ENCODE measurements at places on chromosomes 1 and 21.

DNA sequence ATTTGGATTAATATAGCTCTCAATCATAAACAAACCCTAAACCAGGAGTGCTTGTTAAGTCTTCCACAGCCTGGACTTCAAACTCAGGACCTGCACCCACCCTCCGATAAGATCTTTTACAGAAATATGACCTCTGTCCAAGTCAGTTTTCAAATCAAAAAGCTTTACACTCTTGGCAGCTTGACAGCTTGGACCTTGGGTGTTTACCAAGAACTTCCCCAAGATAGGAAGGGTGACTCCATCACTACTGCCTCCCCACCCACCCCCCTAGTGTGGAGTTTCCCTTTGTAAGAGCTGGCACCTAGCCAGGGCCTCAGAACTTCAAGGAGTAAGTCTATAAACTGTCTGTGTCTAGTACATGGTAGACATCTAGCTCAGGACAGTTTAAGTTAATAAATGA lies 9.6 kb downstream of the BCAR3 start:
- no peak for DNase-seq

DNA sequence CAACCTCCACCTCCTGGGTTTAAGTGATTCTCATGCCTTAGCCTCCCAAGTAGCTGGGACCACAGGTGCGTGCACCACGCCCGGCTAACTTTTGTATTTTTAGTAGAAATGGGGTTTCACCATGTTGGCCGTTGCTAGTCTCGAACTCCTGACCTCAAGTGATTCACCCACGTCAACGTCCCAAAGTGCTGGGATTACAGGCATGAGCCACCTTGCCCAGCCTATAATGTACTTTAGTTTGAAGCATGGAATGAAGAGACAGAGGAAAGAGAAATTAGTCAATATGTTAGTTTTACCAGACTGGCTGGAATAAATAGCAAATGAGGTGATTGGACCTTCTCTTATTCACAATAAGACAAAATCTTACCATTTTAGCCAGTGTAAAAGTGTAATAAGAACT lies 89.0 kb downstream of the GTF2B start:
- no peak for DNase-seq

- DNase-seq: no peak
These were observed 311.0 kb downstream of the KCNH1 start for GRCh38 chr1:210822932-210823331.

- no peak for DNase-seq
These were observed 33.2 kb upstream of the SERBP1 start for GRCh38 chr1:67463298-67463955.

- no peak for DNase-seq
These were observed 646 bp upstream of the RRP15 start for GRCh38 chr1:218284377-218284916.

GRCh38 chr1:220281159-220281574 lies 8.9 kb upstream of the RAB3GAP2 start:
- DNase-seq: peak; percentile 56

- no peak for DNase-seq
These were observed 73.5 kb upstream of the AKT3 start for GRCh38 chr1:243923292-243924171.

DNA sequence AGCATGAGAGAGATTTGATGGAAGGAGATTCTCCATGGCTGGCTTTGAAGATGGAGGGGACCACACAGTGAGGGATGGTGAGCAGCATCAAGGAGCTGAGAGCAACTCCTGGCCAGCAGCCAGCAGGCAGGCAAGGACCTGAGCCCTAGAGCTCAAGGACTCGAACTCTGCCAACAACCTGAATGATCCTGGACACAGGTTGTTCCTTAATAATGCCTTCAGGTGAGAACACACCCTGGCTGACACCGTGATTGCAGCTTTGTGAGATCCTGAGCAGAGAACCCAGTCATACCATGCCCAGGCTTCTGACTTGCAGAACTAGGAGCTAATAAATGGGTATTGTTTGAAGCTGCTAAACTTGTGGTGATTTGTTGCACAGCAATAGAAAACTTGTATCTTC lies 183.1 kb downstream of the LMX1A start:
- no peak for DNase-seq

- DNase-seq: no peak
These were observed 180.8 kb upstream of the KCNK2 start for GRCh38 chr1:214901718-214902117.

DNA sequence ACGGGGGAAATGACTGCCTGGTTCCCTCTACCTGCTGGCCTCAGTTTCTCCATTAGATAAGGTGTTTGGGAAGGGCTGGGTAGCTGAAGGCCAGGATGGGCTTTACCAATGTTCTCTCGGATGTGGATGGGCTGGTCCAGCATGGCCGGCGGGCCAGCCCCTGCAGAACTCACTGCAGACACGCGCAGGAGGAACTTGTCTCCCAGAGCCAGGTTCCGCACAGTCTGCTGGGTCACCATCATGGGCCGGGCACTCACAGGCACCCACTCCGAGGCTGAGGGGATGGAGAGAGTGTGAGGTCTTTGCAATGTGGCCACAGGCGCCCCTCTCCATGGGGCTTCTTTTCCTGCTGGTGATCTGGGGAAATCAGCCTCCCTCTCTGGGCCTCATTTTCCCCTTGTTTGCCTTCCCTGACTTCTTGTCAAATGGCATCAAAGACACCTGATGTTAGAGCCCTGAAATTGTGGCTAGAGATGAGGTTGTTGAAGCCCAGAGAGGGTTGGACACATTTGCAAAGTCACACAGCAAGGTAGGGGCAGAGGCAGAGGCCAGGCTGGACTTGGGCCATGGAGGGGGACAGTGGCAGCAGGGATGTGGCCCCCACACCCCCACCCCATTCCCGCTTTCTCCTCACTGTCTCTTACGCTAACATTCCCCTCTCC lies 1.2 kb downstream of the MYBPH start:
- DNase-seq: no peak

DNA sequence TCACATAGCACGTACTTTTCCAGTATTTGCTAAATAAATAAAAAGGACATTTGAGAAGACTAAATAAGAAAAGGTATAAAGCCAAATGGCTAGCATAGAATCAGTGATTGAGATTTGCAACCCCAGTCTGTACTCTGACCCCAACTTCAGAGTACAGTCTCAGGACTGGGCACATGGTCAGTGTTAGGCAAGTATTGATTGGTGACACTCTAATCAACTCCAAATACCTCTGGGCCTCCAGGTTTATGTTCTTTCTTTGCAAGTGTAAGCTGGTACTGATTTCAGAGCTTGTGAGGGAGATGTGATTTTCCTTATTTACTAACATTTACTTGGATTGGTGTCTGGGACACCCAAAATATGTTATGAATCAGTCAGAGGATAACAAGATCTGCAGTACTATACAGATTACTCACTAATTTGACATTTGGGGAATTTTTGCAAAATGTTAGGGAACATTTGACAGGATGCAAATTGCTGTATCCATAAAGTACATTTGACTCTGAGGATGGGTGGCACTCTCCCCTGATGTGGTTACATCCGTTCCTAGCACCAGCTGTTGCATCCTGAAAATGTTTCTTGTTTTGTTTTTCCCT lies 34.2 kb downstream of the LMO4 start:
- DNase-seq: no peak

- DNase-seq: no peak
These were observed 185.0 kb downstream of the PBX1 start for GRCh38 chr1:164743976-164744375.

DNA sequence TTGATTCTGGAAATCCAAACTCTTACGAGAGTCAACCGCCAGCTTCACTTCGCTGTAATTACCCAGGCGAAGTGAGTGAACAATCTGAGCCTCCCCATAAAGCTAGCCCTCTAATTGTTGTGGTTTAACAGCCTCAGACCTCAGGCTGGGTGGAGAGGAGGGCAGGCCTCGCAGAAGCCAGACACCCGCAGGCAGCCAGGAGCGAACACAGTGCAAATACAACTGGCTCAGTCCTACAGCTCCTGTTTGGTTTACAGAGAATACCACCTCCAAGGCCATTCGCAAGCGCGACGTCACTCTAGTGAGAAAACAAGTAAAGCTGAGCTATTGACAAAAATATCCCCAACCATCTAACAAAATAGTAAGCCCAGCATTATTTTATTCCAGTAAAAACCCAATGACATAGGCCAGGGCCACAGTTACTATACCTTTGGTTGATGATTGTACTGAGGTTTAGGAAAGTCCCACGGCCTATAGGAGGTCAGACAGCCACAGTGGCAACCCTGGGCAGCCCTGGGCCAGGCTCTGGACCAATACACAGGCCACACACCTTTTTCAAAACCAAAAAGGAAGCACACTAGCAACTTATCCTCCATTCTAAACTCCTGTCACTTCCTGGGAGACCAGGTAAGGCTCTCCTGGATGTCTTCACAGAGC lies 163.3 kb downstream of the ETS2 start:
- DNase-seq: no peak

DNA sequence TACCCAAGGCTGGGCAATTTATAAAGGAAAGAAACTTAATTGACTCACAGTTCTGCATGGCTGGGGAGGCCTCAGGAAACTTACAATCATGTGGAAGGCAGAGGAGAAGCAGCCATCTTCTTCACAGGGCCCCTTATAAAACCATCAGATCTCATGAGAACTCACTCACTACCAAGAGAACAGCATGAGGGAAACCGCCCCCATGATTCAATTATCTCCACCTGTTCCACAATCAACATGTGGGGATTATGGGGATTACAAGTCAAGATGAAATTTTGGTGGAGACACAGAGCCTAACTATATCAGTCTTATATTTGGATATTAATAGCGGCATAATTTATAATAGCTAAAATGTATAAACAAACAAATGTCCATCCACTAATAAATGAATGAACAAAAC lies 1123.7 kb upstream of the NCAM2 start:
- DNase-seq: peak; percentile 65

- no peak for DNase-seq
These were observed 725 bp downstream of the RTCA start for GRCh38 chr1:100266741-100267140.

DNA sequence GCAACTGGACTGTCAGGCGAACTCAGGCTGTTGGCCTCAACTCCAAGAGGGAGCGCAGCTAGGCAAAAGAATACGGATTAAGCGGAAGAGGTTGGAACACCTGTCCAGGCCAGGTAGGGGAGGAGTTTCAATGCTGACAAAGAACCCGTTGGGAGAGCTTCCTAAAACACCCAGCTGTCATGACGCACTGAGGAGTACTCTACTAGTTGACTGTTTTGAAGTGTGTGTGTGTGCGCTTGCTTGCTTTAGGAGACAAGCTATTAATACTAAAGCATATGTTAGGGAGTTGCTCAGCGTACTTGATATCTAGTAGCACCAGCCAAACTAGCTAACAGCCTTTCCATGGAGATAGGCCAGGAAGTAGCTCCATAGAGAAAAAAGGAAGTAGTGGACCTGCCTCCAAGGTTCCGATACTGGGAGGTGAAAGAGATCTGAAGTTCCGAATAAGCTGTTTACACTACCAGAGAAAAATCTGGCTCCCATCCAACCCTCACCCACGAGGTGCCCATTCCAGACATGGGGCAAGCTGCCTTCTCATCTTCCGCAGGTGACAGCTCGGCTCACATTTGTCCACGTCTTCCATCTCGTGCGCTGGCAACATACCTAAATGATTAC lies 974 bp upstream of the FNBP1L start:
- DNase-seq: peak; percentile 79

- no peak for DNase-seq
These were observed 139.5 kb downstream of the GLIS1 start for GRCh38 chr1:53599481-53599880.

GRCh38 chr1:59345221-59345620 lies 48.3 kb downstream of the FGGY start:
- DNase-seq: no peak

Data from NCI-H524 (cell line).